Peyer's patch (tissue), 4 donors: ENCODE measurements at places on chromosomes 12 and 14.

- DNase-seq: no peak
Observed at GRCh38 chr12:49921936-49922335, 18.2 kb upstream of the FAIM2 start.

GRCh38 chr12:53221203-53222080 is 10.6 kb downstream of the RARG start:
- peak; percentile 74 for DNase-seq

DNA sequence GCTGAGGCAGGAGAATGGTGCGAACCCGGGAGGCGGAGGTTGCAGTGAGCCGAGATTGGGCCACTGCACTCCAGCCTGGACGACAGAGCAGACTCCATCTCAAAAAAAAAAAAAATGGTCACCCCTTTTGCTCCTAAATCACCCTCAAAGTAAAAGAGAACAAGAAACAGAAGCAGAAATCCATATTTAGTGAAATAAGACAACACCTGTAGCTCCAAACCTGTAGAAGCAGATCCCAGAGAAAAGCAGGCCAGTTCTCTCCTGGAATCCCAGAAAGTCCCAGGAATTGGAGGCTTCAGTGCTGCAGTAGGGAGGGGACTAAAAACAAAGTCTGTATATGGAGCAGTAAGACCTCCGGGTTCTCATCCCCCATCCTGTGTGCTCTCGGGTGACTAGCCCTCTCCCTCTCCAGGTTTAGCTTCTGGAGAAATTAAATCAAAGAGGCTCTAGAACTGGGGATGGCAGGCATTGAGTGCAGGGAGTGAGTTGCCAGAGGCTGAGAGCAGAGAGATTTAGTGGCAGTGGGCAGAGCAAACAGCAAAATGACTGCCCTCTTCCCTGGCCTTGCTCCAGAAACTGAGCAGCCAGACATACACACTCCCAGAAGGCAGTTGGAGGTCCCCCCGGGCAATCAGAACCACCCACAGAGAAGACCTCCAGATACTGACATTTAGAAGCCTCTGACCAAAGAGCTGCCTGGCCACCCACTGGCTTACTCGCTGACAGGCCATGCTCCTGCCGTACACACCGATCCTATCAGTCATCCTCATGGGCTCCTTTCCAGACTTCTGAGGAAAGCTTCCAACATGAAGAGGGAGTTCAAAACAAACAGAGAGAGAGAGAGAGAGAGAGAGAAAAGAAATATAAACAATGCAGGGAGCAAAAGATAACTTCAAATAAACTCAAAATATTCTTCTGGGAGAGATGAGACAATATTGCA is 6.3 kb upstream of the MLXIP start:
- DNase-seq: no peak

- DNase-seq: no peak
Observed at GRCh38 chr14:85483037-85483436, 46.9 kb upstream of the FLRT2 start.

DNA sequence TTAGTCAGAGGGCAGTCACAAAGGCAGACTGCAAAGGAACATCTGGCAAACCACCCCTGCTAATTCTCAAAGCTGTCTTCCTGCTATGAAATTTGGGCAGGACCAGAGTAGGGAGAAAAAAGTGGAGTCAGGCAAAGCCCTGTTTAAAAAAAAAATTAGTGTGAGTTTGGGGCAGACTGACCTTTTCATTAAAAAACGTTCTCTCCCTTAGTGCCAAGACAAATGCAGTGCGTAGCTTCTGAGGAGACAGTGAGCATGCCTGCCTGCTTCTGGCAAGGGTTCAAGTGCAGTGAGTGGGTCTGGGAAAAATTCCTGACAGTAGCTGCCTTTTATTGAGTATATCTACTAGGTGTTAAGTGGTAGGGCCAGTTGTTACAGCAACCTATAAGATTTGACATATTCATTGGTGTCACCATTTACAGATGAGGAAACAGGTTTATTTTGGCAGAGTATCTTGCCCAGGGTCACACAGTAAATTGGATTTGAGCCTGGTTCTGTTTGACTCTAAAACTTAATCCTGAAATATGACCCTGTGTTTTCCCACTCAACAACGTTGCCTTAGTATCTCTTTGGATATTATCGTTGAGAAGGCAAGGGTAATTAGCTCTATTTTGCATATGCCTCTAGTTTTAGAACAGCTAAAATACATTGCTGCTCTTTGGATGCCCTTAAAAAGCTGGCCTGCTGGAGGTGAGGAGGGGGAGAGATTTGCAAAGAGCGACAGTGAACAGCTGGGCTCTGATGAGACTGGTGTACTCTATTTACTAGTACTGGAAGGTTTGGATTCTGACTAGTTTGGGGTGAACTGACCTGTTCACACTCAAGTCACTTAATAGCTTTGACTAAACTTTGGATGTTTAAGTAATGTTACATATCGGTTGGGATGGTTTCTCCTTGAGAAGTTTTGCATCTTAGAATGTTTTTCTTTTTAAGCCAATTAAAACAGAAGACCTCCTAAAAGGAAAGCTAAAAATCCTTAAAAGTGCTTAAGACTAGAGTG is 72.8 kb downstream of the PAPOLA start:
- no peak for DNase-seq

DNA sequence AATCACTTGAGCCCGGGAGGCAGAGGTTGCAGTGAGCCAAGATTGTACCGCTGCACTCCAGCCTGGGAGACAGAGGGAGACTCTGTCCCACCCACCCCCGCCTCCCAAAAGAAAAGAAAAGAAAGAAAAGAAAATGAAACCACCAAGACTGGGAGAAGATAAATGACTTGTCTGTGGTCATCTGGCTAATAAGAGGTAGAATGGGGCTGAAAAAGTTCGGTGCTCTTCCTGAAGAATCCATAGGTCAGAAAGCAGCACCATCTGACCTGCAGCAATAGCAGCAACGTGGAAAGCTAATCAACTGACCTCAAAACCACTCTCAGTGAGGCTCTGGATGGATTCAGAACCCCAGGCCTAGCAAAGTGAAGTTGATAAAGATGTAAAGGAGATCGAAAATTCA is 25.2 kb downstream of the SSH1 start:
- no peak for DNase-seq

GRCh38 chr12:102939670-102940222 is 17.7 kb upstream of the ASCL1 start:
- DNase-seq: no peak

DNA sequence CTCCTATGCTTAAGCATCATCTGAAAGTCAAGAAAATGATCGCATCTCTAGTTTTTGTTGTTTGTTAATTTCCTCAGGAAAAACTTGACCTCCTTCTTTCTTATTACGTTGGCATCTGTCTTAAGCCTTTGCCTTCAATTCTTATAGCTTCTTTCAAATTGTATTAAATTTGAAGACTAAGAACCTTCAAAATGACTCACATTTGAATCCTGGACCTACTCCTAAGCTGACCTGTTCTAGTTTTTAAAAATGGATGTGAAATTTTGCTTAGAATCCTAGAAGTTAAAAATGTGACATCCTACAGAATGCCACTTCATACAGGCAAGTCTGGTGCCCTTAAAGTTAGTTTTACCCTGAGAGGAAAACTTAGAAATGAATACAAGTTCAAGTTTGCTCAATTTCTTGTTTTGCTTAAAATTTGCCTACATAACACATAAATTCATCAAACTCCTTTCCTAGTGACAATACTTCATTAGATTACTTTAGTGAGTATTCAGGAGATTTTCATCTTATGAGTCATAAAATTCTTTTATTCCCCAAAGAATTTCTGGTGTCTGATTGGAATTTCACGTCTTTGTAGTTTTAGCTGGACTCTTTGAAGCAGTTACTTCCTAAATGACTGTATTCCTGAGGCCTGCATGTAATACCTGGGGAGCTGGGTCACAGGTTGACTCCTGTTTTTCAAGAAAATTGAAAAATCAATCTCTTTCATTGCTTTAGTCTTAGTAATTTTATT is 152.3 kb downstream of the MSRB3 start:
- no peak for DNase-seq

GRCh38 chr12:106682594-106683234 is 91.8 kb upstream of the RIC8B start:
- no peak for DNase-seq

- no peak for DNase-seq
Observed at GRCh38 chr12:68839183-68840147, 31.5 kb downstream of the MDM2 start.
